ENCODE measurements at places on chromosomes 16 and 17.

DNA sequence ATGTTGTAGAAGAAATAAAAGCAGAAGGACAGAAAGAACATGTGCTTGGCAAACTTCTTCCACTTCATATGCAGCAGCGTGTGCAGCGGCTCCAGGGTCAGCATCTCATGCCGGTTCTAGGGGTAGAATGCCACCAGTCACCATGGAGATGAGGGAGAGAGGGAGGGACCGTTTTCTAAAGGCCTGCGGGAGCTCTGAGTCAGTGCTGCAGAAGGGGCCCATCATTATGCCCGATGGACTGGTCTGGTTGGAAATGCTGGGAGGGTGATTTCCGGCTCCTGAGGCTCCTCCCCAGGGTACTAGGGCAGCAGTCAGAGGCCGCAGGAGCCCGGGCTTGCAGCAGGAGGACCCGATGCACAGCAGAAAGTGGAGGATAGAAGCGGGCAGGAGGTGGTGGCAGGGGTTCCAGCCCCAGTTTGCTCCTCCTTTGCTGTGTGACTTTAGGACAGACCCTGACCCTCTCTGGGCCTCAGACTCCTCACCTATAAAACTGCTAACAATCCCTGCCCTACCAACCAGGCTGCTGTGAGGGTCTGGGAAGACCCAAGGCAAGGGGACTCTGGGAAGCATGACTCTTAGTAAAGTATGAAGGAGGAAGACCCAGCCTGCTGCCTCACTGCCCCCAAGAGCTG lies 28.6 kb downstream of the TRPV3 start:
- DNase-seq: peak; percentile 46

DNA sequence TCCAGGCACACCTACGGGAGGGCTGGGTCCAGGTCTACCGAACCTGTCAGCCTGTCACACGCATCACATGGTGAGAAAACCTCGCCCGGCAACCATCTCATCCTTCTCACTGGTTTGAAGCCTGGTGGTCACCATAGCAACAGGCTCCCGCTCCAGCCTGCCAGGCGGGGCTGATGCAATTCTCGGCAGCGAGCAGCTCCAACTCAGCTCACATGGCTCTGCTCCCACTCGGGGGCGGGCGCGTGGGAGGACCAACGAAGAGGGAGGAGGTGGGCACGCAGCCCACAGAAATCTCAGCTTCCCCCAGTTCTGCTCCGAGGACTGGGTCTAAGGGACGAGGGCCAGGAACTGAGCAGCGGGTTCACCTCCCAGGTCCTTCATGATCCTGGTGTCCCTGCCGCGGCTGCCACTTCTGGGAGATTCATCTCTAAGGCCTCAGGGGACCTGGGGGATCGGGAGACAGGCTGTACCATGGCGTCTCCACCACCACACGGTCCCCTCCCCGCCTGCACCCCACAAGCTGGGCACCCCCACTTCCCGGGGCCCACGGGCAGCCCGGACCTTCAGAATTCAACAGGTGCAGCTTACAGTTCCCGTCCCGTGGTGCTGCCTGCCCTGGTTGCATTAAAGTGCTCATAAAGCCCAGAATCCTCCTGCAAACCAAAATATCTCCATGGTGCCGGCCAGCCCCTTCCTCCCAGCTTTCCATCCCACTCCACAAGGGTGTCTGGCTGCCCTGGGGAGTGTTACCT lies 25.8 kb downstream of the ABR start:
- DNase-seq: peak; percentile 76

- DNase-seq: peak; percentile 33
These were observed 104.3 kb downstream of the PHKB start for GRCh38 chr16:47565454-47565853.

DNA sequence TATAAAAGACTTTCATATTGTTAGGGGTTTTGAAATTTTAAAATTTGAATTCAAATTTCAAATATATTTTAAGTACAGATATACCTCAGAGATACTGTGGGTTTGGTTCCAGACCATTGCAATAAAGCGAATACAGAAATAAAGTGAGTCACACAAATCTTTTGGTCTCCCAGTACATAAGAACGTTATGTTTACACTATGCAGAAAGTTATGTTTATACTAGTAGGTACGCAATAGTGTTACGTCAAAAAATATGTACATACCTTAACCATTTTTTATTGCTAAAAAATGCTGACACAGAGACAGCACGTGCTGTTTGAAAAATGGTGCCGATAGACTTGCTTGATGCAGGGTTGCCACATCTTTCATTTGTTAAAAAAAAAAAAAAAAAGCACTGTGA lies 19.7 kb downstream of the NUP88 start:
- no peak for DNase-seq

- DNase-seq: no peak
These were observed 26.2 kb upstream of the CORO1A start for GRCh38 chr16:30157214-30157613.

DNA sequence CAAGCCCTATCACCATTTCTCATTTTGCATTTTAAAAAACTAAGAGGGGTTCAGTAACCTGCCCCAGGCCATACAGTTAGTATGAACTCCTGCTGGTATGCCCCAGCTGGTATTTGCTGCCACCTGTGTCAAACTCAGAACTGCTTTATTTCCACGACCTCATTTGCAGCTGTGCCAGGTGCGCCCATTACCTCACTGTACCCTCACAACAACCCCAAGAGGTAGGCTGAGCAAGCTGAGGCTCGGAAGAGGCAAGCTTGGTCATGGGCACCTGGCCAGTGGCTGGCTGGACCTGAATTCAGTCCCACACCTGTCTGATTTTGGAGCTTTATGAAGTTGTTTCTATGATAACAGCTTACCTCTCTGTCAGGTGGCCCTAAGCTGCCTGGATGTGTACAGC lies 7.6 kb downstream of the EPN2 start:
- no peak for DNase-seq

- no peak for DNase-seq
These were observed 36.7 kb downstream of the GRIN2C start for GRCh38 chr17:74822939-74823367.

GRCh38 chr16:73280388-73280787 lies 232.5 kb upstream of the ZFHX3 start:
- no peak for DNase-seq

DNA sequence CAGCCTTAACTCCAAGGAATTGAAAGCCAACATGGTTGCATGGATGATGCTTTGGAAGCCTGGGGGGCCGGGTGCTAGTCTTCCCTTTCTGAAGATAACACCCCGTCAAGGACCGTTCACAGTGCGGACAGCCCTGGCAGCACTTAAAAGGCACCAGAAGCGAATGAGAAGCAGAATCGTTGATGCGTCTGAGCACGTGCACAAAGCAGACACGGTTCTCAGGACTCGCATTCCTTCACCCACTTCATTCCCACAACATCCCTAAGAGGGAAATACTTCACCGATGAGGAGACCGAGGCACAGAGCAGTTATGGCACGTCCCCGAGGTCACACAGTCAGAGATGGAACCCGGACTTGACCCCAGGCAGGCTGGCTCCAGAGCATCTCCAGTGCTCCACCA lies 14.2 kb downstream of the TRPV1 start:
- DNase-seq: no peak

DNA sequence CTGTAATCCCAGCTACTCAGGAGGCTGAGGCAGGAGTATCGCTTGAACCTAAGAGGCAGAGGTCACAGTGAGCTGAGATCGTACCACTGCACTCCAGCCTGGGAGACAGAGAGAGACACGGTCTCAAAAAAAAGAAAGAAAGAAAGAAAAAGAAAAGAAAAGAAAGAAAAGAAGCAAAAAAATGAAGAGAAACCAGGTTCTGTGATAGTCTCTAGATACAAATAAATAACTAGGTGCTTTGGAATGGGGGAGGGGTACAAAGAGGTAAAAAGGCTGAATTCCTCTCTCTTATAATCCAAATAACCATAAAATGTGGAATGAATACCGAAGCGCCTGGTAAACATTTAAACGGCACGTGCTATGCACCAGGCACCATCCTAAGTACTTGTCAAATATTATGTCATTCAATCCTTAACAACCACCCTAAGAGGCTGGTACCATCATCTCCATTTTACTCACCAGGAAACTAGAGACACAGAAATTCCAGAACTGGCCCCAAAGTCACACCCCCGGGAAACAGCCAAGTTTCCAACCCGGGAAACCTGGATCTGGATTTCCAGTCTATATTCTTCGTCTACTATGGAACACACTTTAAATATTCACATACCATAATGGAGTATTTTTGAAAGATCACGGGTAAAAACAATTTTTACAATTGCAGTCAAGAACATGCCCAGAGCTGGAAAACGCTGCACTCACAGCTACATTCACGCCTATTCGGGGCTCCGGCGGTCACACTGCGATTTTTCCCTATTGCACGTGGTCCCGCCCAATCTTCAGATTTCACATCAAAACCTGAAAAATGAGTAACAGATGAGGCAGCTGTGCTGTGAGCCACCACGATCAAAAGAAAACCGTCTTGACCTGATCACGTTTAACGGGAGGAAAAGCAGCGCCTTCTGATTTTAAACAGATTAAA lies 10.5 kb downstream of the NXN start:
- no peak for DNase-seq

- no peak for DNase-seq
These were observed 108.4 kb downstream of the IRX5 start for GRCh38 chr16:55039042-55039441.

DNA sequence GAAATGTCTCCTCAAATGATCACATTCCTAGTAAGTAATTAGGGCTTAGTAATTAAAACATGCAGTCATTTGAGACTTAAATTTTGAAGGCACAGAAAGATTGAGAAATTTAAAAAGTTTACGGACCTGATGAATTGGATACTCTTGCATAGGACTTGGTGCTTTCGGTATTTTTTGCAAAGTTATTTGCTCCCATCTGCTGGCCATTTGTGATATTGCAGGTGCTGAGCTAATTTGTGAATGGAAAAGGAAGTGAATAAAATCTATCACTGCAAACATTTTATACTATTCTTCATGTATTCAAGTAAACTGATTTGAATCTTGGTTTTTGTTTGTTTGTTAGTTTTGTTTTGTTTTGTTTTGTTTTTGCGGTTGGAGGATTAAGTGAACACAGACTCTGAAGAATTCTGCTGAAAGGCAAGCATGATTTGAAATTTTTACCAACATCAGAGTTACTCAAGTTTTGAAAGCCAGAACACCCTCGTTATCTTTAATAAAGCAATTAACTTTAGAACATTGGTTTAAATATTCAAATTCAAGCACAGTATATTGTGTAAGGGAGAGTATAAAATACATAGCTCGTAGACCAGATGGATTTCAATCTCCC lies 689.5 kb upstream of the RBFOX1 start:
- peak; percentile 78 for DNase-seq

GRCh38 chr17:58352596-58353388 lies 791 bp upstream of the SUPT4H1 start:
- peak; percentile 62 for DNase-seq

- no peak for DNase-seq
These were observed 19.5 kb upstream of the MSI2 start for GRCh38 chr17:57236686-57237299.

- no peak for DNase-seq
These were observed 92.7 kb downstream of the NDE1 start for GRCh38 chr16:15742716-15743115.

- no peak for DNase-seq
These were observed 180.4 kb upstream of the IRX5 start for GRCh38 chr16:54750249-54750648.

DNA sequence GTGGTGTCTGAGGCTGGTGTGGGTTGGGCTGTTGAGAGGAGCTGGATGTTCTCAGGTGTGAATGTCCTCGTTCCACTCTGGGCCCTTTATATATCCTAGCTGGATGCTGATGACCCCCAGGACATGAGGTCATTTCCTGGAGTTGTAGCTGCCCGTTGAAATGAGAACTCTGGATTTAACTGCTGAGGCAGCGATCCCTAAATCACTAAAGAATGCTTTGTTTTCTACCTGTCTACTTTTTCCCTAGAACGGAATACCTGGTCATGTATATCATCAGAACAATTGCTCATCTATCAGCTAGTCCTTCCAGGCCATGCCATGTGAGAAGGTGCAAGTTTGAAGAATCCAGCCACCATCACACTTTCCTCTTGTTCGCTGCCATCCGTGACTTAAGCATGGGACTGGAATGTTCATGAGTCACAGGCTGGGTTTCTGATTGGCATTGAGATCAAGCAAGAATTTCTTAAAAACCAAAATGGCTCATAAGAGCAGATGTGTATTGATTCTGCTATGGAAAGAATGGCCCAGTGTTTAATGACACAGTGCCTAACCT lies at the start of gene KRTAP2-3:
Gene KRTAP2-3 (minus strand): TSS at position 63 of the 553 bp plus-strand sequence. CDS start 64 bp downstream, outside the sequence.
- no peak for DNase-seq

GRCh38 chr17:51857052-51857597 lies 301.4 kb downstream of the CA10 start:
- no peak for DNase-seq

DNA sequence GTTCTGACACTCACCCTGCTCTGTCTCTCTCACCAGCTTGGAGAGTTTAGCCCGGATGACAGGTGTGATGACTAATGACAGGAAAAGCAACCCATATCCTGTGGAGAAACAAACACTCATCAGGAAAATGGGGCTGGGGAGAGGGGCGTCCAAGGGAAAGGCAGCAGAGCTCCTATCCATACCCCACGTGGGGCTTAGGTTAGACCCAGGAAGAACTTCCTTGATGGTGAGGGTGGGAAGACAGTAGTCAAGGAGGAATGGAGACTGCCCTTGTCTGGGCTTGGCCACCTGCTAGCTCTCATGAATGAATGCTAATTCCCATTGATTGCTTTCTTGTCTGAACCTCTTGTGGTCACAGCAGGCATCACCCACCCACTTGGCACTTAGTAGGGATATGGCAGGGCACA lies 3.8 kb downstream of the SLC46A1 start:
- no peak for DNase-seq

DNA sequence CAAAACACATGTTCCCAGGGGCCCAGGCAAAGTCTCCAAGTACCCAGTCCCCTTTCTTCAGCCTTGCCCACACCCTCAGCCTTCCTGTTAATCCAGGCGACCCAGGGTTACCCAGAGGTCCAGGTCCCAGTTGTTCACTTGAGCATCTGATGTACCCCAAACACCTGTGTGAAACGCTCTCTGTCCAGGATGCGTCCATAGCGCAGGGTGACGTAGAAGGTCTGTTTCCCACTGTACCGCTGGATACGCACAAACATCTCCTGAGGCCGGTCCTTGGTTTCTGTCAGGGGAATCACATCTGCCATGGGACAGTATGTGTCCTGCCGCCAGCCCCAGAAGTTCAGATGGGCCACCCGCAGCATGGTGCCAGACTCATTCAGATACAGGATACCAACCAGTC lies 1.6 kb downstream of the TMEM186 start:
- DNase-seq: no peak

- no peak for DNase-seq
These were observed 466 bp upstream of the HSF4 start for GRCh38 chr16:67163999-67164558.

DNA sequence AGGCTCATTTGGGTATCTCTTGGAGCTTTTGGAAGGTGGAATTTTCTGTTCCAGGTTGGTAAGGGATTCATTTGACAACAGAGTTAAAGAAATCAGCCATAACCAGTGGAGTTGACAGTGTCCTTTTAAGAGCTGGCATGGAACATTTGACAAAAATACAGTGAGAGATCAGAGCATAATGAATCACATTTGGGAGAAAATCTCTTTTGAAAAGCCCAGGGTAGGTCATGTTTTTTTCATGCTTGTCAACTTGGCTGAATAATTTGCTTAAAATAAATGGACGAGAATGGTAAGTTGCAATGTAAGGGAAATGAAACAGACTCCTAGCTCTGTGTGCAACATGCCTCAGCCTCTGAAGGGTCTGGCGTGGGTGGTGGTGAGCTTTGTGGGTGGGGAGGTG lies 235.3 kb upstream of the N4BP1 start:
- DNase-seq: no peak
